ENCODE measurements at places on chromosomes 4 and X.
A peak's percentile ranks its signal among the peaks of the same experiment; 100 is the strongest.

DNA sequence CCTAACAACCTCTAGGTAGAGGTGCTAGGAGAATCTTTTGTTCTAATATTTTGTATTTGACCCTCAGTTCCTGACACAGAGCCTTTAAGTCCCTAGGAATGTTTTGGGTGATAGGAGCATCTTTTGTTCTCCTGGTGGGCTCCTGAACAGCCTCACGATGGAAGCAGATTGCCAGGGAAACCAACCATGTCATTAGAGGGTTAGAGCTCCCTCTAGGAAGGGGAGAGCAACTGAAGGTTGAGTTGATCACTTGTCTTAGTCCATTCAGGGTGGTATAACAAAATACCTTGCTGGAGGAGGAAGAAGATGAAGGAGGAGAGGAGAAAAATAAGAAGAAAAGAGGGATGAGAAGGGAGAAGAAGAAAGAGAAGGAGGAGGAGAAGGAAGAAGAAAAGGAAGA lies 9.2 kb downstream of the VCX start:
- no peak for DNase-seq

DNA sequence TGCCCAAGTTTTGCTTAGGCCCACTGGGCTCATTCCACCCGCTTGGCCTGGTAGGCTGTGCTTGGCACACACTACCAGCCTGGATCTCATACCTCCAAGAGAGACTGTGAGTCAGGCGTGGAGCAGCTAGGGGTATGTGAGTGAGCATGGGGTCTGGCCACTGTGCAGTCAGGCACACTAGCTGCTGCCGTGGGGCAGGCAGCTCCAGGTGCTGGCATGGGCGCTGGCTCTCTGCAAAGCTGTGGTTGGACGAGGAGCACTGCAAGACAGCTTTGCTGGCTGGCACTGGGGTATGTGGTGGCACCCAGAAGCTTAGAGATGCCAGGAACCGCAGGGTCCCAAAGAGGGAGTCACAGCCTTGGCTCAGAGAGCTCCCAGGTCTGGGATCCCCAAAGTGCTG lies 377.8 kb downstream of the KCTD8 start:
- no peak for DNase-seq

DNA sequence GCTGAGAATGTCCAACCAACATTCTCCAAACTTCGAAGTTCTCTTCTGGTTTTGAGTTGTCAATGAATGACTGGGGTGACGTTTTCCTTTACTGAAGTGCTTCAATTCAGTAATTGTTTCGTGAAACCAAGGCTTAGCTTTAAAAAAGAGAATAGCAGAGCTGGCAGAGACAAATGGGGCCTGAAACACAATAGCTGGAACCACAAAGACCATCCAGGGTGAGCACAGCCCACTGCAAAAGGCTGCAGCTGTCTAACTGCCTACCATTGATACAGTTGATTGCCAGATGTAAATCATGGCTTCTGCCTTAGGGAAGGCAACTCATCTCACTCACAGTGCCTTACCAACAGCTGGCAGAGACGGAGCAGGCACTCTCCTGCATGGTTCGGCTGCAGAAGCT lies 78.7 kb upstream of the ZNF518B start:
- DNase-seq = no peak

- DNase-seq = no peak
These were observed 541.4 kb upstream of the BOD1L1 start for GRCh38 chr4:14168919-14169318.

DNA sequence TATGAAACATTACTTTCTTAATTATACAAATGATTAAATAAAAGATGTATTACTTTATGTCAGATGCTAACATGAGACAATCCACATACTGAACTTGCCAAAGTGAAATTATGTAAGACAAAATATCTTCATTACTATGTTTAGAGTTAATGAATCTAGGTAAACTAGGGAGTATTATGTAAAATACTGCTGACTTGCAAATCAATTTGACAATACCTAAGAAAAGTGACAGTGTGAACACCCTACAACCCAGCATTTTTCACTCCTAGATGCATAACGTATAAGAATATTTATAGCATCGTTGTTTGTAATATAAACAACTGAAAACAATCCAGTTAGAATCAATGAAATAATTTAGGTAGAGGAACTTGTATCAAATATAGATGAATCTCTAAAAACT lies 546.3 kb downstream of the MAGEB5 start:
- DNase-seq = no peak

DNA sequence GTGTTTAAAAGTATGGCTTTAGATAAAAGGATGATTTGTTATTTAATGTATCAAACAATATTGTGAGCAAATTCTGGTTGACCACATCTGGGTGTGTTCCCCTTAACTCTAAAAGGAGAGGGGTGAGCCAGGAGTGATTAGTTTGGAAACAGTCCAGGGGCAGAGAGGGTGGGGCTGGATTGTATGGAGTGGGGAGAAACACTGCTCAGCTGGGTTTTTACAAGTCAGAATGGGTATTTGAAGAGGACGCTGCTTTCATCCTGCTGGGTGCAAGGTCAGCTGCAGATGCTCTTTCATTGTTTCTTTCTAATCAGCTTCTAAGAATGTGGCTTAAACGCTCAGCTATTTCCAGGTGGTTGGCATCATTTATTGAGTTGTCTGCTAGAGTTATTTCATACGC lies 82.8 kb upstream of the LIMCH1 start:
- no peak for DNase-seq

GRCh38 chr4:7322166-7322991 lies 112.4 kb downstream of the PSAPL1 start:
- DNase-seq = no peak

- DNase-seq = no peak
These were observed 900 bp downstream of the CTAG2 start for GRCh38 chrX:154652311-154653047.

GRCh38 chrX:68896581-68896980 lies 67.8 kb downstream of the EFNB1 start:
- no peak for DNase-seq

DNA sequence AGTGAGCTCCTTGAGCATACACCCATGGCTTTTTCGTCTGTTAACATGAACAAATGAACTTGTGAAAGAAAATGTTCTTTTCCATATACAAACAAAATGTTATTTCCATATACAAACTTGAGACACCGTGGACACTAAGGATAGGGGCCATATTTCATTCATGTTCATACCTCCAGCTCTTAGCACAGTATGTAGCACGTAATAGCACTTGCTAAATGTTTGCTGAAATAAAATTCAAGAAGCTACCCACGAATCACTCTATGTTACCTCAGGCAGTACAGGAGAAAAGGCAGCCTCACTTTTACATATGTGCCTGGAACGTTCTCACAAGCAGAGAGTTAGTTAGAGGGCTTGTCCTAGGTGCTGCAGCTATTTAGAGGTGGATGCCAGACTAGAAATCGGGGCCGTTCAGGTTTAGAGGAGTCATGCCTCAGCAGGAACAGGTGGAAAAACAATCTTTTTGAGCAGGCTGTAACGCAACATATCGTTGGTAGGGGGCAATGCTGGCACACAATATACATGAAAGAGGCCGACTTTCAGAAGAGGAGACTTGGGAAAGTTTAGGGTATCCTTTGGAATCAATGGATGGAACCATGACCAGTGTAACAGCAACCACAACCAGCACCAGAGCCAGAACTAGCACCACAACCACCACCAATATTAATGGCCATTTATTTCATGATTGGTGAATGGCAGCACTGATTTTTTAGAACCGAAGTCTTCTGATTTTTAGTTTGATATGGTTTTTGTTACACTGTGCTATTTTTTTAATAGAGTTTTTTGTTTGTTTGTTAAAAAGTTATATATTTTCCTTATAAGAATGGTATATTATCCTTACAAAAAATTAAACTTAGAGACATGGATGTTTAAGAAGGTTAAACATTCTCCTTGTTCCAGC lies 14.8 kb upstream of the PAQR3 start:
- DNase-seq = peak; percentile 10
